Muscle of leg (tissue), 16 donors: ENCODE measurements at places on chromosomes 1 and 21. TPM values are rescaled to one million over a fixed set of nuclear protein-coding genes. Genes with fewer than 3 reads are reported as not detected.

Gene TPR
- 63.9 TPM for polyA plus RNA-seq

Gene CACHD1
- polyA plus RNA-seq: 14.7 TPM

Gene C1orf185
- polyA plus RNA-seq: not detected

Gene NAV1
- 30.3 TPM for polyA plus RNA-seq

Gene ZYG11A
- not detected for polyA plus RNA-seq

Gene KCNC4
- polyA plus RNA-seq: 8.8 TPM

Gene NTNG1
- 16.3 TPM for polyA plus RNA-seq

Gene FAM177B
- polyA plus RNA-seq: 0.16 TPM

GRCh38 chr1:209688746-209689234, 13.6 kb downstream of the G0S2 start:
- peak; percentile 50 for DNase-seq

DNA sequence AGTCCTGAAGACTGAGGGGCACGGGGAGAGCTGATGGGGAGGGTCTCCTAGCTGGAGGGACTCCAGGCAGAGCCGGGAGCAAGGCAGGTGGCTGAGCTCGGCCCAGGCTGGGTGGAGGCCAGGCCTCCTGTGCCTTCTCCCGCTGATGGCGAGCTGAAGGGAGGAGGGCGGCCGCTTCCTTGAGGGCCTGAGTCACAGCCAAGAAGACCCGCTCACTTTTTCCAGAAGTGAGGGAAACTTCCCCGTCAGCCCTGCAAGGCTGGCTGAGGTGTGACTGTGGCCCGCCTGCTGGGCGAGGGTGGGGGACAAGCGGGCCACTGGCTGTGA, 1.7 kb upstream of the VWA1 start:
- peak; percentile 92 for DNase-seq

DNA sequence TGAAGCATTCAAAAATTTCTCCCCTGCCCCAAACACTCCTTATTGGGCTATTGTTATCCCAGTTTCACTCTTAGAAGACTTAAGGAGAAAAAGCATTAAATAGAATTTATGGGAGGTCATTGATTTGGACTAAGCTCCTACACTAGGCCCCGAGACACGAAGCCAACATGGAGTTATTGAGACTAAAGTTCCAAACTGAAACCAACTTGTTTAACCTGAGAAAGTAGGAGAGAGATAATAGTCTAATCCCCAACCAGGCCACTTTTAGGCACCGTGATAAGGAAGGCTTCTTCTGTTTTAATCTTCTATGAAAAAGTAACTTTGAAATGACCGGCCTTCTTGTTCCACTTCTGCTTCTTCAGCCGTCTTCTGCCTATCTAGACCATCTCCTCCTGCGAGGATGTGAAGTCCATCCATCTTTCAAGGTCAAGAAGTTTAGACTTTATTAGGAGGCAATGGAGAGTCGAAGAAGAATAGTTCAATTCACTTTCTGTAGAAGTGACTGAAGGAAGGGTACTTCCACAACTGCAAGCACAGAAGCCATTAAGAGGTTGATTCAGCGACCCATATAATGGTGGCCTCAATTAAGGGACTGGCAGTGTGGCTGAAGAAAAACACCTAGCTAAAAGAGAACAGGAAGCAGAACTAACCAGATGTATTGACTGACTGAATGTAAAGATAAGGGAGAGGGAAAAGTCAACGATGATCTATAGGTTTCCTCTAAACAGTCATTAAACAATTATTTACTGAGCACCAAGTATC, 428.8 kb downstream of the SMYD3 start:
- DNase-seq: no peak

DNA sequence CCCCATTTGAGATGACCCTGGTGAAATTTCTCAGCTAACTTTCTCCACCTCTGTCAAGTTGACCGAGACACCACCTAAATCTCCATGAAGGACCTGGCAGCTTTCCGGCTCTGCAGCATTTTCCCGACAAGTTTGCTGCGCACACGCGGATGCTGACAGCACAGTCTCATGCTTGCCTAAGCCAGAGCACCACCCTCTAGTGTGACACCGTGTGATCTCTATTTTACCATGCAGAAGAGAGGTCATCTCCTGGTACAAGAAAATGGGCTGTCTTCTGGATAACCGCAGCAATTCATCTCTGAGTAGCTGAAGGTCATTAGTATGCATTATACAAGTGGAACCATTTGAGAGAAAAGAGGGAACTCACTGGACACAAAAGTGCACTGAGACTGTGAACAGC, 38.9 kb upstream of the H6PD start:
- DNase-seq: no peak

GRCh38 chr1:2967329-2967725, 53.9 kb upstream of the ACTRT2 start:
- DNase-seq: no peak

DNA sequence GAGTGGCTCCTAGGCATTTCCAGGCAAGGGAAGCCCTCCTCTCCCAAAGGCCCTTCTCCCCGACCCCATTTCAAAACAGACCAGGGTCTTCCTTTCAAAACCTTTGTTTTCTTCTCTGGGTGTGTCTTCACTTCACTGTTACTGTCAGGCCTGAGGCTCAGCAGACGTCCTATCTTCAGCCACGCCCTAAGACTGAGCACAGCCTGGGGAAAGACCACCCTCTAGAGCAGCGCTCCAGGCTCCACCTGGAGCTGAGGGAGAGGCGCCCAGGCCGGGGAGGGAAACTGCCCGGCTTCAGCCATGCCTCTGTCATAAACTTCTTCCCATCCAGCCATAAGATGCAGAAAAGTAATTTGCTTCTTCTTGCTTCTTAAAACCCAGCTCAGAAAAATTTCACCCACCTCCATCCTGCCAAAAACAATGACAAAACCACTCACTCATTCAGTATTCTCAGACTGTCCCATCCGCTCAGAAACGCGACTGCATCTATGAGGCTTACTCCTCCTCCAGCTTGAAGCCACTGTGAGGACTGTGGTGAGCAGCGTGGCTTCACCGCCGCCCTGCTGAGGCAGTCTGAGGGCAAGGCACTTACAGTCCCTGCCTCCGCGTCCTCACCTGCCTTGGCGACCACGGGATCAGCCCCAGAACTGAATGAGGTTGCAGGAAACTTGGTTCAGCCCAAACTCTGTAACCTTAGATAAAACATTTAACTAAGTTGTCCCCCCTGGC, 36.1 kb downstream of the VN1R5 start:
- no peak for DNase-seq

- DNase-seq: peak; percentile 23
Observed at GRCh38 chr1:33036051-33036525, 595 bp downstream of the AK2 start.

- peak; percentile 37 for DNase-seq
Observed at GRCh38 chr1:152141971-152142584, 16.9 kb downstream of the RPTN start.

DNA sequence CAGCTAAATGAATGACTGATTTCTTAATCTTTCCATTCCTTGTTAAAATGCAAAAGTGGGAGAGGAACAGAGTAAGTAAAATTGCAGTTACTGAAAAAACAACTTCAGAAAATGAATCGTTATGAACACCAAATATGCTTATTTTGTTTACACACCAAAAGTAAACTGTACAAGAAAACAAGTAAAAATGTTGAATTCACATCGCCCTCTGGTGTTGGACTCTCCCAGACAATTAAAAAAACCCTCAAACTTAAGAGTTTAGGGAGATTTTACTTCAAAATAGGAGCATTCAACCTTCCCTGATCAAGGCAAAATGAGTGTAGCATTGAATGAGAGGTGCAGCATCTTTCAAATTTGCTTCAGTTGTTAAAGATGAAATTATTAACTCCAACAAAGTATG, 19.4 kb upstream of the ESRRG start:
- DNase-seq: peak; percentile 22

DNA sequence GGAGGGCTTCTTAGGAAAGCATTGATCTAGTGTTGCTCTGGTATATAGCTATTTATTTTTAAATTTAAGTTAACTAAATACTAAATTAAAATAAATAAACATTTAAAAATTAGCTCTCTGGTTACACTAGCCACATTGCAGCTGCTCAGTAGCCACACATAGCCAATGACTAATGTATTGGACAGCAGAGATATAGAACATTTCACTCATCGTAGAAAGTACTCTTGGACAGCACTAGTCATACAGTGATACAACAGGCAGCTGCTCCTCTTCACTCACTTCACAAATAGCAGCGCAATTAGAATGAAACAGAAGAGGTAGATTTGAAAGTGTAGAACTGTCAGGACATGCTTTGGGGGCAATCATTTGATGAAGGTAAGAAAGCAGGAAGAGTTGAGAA, 245.4 kb downstream of the PBX1 start:
- DNase-seq: no peak

- DNase-seq: no peak
Observed at GRCh38 chr1:229561141-229561540, 2.6 kb upstream of the ABCB10 start.

GRCh38 chr1:46903481-46903880, 37.8 kb downstream of the CYP4A11 start:
- DNase-seq: no peak

- DNase-seq: no peak
Observed at GRCh38 chr1:3306583-3307291, 147.7 kb upstream of the ARHGEF16 start.

- no peak for DNase-seq
Observed at GRCh38 chr1:233224311-233224710, 71.2 kb downstream of the PCNX2 start.

DNA sequence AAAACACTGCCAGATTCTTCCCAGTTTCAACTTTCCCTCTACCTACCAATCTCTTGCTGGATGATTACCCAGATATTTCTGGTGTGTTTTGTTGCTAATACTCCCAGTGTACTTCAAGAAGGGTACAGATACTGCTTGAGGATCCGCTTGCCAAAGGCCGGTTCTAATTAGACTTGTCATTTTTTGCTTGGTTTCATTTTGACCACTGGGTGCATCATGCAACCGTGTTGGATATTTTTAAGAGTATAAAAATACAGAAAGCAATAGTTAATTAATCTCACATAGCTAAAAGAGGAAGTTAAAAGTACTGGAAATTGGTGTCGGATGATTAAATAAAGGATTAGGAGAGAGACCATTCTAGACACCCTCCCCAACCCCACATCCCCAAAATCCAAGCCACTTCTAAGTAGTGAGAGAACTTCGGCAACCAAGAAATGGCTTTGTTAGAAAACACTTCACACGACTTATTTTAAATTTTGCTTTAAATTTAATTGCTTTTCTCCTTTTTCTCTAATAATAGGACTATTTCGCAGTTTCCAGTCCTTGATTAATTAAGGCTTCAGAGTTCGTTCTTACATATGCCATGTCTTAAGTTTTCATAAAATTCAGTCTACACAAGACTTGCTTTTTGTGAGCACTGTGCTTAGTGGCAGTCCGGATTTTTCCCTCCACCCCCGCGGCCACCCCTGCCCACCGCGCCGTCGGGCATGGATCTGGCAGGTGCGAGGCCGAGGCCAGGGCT, 2.5 kb upstream of the CDKN2C start:
- peak; percentile 18 for DNase-seq

DNA sequence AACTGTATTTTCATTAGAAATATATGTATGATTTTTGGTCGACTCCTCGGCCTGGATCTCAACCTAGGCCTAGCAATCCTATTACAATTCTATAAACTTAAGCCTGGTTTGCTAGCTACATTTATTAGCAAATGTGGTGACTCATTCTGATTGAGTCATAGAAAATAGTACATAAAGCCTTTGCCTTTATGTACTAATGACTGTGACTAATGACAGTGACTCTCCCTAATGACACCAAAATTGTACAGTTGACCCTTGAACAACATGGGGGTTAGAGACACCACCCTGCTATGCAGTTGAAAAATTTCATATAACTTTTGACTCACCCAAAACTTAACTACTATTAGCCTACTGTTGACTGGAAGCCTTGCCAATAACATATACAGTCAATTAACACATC, 78.9 kb downstream of the CLEC20A start:
- DNase-seq: no peak

DNA sequence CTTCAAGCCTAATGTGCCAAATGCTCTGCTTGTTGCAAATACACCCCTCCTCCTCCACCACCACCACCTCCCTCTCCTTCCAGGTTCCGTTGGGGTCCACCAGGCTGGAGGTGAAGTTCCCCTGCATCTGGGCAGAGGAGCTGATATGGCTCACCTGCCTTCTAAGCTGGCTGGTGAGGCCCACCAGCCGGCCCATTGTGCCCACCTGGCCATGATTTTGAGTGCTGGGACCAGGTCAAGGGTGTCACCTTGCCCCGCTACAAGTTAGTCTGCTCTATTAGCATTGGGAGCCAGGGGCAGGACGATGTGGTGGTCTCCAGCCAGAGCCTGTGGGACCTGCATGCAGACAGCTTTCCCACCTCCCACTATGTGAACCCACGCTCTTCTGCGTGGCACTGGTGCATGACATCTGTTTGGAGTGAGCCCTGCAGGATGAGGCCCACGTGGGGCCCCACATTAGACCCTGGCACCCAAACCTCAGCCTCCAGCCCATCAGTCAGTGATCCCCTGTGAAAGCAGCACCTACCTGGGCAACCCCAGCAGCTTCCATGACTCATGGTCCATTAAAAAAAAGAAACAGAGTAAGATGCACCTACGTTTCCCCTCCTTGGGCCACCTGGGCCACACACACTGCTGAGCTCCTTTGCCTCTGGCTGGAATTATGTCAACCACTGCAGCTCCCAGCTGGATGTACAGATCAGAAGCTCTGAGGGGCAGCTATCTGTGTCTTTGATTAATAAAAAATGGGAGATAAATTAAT, 15.6 kb upstream of the CDCP2 start:
- DNase-seq: no peak

- no peak for DNase-seq
Observed at GRCh38 chr1:198107091-198107501, 49.7 kb upstream of the NEK7 start.

- no peak for DNase-seq
Observed at GRCh38 chr1:51612447-51612961, 4.4 kb upstream of the OSBPL9 start.

DNA sequence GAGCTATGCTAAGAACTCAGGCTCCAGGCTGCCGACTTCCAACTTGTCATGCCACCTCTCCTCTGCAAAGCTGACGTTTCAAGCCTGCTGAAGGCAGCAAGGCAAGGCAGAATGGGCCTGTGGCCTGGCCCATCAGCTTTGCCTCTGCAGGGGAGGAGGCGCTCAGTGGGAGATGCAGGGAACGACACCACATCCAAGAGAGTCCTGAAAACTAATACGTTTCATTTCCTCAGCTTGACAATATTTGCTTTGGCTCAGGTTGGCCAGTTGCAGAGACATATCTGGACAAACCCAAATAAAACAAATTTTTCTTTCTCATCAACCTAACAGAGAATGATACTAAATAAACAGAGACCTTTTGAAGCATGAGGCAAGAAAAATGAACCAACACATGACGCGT, 35.3 kb downstream of the BEND5 start:
- no peak for DNase-seq

GRCh38 chr21:44083631-44084291, 23.4 kb upstream of the PWP2 start:
- DNase-seq: peak; percentile 20

GRCh38 chr1:119646521-119647227, 1.4 kb downstream of the ZNF697 start:
- no peak for DNase-seq
